ENCODE measurements at places on chromosomes 2 and 18.
A peak's percentile ranks its signal among the peaks of the same experiment; 100 is the strongest.

GRCh38 chr2:74850496-74851190 lies 16.7 kb downstream of the HK2 start:
- no peak for DNase-seq

DNA sequence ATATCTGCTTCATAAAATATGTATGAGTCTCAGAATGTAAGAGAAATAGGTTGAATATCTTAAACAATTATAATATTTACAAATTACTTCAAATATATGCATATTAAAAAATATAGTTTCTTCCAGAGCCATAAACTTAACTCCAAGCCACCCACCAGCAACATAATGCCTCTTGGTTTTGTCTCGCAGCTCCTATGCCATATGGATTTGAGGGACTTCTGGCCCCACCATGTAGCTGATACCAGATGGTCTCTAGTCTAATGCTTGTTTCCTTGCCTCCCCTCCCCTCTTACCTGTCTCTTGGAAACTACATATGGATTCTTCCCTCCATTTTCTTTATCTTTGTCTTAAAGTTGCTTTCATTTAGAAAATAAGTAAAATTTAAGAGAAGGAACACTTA lies 114.3 kb downstream of the GCA start:
- no peak for DNase-seq

- no peak for DNase-seq
Observed at GRCh38 chr18:61825386-61825785, 67.4 kb downstream of the RNF152 start.

GRCh38 chr2:51710222-51710621 lies 678.3 kb upstream of the NRXN1 start:
- no peak for DNase-seq

GRCh38 chr2:160381425-160381951 lies 112.1 kb downstream of the RBMS1 start:
- DNase-seq: no peak

DNA sequence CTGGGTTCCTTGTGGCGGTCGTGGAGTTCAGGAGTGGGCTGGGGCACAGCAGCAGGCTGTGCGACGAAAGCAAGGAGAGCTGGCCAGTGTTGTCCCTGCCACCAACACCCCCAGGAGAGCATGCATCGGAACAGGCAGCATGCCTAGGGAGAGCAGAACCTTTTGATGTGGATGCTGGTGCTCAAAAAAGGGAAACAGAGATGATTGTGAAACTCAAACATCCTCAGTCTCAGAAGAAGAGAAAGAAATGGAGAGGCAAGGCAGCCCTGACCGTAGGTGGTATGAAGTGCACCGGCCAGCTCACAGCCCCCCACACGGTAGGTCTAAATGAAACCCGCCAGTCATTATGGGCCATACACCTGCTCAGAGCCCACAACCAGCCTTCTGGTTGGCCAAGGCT lies 253.4 kb downstream of the GBX2 start:
- DNase-seq: no peak

DNA sequence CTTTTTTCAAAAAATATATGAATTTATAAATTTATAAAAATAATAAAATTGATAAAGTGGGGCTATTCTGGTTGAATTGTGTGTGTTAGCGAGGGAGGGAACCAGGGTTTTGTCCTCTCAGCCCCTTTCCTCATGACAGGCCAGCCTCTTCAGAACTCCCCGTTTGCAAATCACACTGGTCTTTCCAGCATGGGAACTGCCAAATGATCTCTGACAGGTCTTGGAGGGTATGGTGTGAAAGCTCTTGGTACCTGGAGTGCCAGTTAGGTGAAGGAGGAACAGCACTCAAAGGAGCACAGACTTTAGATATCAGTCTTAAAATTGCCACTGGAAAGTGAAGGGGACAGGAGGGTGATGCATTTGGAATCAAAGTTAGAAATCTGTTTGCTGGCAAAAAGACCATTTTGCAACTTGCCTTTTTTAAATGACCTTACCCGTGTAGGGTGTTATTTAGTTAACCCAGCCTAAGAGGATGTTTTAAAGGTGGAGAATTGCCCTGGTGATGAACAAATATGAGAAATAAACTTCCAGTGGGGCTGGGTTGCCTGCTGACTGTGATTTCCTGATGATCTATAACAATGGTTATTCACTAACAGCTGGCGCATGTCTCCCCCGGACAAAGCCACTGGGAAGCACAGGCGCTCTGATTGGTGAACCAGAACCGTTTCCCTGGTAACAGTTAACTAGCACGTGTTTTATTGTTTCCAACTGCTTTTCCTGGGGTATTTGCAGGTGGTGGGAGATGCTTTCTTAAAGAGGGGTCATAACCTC lies 85.3 kb upstream of the EFEMP1 start:
- DNase-seq: no peak

GRCh38 chr2:96218508-96219131 lies 10.0 kb upstream of the STARD7 start:
- DNase-seq: no peak

DNA sequence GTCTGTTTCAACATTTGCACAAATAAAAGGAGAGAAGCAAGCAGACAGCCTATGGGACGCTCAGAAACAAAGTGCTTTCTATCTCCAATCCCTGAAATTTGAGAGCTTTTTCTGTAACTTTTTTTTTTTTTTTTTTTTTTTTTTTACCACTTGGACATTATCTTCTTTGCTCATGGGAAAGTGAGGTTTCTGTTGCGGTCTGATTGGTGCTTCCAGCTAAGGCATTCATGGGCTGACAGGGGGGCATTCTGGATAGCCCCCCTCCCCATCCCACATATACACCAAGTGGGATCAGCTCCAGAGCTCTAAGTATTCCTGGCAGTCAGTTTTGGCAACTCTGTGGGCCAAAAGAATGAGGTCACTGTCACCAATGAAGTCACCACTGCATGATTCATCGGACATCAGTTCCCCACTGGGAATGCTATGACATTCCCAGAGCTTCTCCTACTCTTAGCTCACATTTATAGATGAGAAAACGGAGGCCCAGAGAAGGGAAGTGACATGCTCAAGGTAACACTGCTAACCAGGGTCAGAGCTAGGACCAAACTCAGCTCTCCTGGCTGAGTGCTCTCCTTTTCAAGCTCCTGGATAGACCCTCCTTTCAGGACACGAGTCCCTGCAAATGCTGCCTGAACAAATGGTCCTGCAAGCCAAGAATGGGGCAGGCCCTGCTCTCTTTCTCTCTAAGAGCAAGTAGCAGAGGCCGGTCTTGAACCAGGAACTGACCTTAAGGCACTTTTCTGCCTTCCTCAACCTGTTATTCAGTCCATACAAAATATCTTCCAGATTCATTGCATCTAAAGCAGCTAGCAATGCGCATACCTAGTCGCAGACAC lies 61.3 kb downstream of the TMEM247 start:
- no peak for DNase-seq

DNA sequence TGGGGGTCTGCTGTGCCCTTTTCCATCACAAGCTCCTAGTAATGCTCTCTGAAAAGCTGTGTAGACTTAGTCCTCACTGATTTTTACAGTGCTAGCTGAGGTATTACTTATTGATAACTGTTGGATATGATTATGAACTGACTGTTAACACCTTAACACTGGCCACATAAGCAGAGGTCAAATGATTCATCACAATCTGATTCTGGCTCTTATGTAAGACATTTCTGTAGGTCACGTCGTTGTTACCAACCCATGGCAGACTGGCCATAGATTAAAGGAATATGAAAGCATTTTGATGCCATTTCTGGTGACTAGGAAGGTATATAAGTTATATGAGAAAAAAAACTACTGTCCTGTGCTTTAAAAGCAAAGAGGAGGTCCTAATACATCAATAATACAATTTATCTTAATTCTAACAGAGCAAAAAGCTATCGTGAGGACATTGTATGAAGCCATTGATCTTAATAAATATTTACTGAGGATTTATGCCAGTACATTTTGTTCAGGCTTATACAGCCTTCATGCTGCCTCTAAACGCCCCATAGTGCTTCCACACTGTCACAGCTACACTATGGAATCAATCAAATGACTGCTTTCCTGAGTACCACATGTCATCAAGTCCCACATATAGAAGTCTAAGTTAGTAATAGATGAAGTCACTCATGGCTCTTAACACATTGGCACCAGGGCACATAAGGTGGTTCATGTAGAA lies 6.9 kb upstream of the RND3 start:
- no peak for DNase-seq

DNA sequence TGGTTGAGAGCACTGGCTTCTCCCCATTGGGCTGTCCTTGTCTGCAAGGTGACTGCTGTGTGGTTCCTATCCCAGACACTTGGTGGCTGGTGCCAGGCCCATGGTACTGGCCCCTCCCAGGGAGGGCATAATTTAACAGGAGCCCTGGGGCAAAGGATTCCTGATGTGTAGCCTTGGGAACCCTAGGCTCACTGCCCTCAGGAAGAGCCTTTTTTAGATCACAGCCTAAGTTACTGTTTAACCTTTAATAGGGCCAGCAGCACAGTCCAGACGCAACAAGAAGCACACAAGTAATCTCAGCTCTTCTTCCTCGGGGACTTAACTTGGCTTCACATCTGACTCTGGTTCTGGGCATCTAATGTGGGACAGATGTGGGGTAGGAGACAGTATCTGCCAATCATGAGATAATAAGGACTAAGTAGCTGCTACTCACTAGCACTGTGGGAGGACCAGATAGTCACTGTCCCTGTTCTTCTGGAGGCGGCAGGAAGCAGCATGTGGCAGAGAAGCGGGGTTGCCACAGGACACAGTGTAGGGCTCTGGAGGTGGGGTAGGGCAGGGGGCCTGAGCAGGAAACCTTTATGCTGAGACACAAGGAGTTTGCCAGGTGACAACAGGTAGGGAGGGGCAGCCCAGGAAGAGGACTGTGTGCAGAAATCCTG lies 136.3 kb downstream of the TMEM17 start:
- no peak for DNase-seq

DNA sequence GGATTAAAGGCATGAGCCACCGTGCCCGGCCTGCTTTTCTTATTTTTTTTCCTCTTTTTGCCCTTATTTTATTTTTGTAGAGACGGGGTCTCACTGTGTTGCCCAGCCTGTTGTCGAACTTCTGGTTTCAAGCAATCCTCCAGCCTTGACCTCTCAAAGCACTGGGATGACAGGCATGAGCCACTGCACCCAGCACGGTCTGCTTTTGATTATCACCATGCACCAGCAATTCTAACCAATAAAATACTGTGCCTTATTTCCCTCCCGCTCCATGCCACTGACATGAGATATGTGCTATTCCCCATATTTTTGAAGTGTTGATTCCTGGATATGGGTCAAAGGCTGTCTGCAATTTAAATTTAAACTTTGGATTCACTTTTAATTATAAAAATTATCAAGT lies 42.9 kb downstream of the ACYP2 start:
- DNase-seq: no peak

- DNase-seq: no peak
Observed at GRCh38 chr2:217387776-217388387, 528.0 kb upstream of the TNP1 start.

- DNase-seq: peak; percentile 8
Observed at GRCh38 chr2:165328272-165328671, 89.1 kb downstream of the SCN2A start.

DNA sequence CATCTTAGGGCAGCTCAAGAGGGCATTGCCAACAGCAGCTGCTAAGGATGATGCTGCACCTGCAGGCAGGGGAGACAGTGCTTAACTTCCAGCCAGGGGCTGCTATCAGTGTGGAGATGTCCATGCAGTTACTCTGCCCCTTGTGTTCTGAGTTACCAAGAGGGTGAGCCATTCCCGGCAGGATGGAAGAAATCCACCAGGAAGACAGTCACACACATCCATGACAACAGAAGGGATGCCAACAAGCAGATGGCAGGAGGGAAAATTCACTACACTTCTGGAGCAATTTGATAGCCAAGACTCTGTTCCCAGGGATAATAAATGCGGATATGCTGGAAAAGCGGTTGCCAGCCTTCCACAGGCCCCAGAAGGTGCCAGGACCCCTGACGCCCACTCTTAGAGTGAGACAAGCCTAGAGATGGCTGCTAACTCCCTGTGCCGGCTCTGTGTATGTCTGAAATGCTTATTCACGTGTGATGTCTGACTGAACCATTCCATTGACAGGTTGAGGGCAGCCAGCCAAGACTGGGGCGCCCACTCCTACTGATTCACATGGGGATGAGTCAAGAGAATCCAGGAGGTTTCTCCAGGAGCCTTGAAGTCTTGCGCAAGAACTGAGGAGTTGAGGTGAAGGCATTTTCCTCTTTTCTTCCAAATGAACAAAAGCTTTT lies 24.5 kb downstream of the LOXHD1 start:
- DNase-seq: no peak

- peak; percentile 56 for DNase-seq
Observed at GRCh38 chr2:20443276-20443920, 3.5 kb upstream of the RHOB start.

DNA sequence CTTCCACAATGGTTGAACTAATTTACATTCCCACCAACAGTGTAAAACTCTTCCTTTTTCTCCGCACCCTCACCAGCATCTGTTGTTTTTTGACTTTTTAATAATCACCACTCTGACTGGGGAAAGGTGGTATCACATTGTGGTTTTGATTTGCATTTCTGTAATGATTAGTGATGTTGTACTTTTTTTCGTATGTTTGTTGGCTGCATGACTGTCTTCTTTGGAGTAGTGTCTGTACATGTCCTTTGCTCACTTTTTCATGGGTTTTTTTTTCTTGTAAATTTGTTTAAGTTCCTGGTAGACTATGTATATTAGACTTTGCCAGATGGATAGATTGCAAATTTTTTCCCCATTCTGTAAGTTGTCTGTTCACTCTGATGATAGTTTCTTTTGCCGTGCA lies 574.8 kb downstream of the KCNJ3 start:
- DNase-seq: no peak

DNA sequence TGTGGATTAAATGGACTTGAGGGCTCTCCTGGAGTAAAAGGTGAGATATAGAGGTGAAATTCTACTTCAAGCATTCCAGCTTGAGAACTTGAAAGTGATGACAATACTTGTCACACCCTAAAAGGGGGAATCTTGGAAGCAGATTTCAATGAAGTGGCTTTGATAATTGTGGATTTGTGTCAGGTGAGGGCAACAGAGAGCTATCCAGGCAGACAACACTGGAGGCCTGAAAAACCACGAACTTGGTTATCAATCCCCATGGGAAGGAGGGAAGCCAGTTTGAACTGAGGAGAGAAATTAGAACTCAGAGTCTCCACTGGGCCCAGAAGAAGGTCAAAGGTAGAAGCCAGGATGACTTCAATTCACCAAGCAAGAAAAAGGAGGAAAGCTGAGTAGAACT lies 263.9 kb downstream of the FIGN start:
- no peak for DNase-seq

- DNase-seq: no peak
Observed at GRCh38 chr2:203021991-203022390, 7.3 kb downstream of the NBEAL1 start.

- DNase-seq: peak; percentile 70
Observed at GRCh38 chr18:54392543-54393023, 34.9 kb downstream of the C18orf54 start.

- DNase-seq: no peak
Observed at GRCh38 chr2:24830786-24831185, 37.6 kb downstream of the CENPO start.

All from CD4-positive, alpha-beta T cell treated with Interleukin-17A for 1 hour (primary cell).